Omental fat pad (tissue), 4 donors: ENCODE measurements at places on chromosomes 2 and 18. TPM values are rescaled to one million over a fixed set of nuclear protein-coding genes. Genes with fewer than 3 reads are reported as not detected.

Gene SLC30A3
- not detected for total RNA-seq

Gene SLC9A4
- total RNA-seq = not detected

Gene ARID5A
- 26.2 TPM for total RNA-seq

Gene TTC32
- total RNA-seq = 7.8 TPM

- no peak for DNase-seq
Measured at GRCh38 chr2:22801071-22801470, 583.9 kb upstream of the KLHL29 start.

DNA sequence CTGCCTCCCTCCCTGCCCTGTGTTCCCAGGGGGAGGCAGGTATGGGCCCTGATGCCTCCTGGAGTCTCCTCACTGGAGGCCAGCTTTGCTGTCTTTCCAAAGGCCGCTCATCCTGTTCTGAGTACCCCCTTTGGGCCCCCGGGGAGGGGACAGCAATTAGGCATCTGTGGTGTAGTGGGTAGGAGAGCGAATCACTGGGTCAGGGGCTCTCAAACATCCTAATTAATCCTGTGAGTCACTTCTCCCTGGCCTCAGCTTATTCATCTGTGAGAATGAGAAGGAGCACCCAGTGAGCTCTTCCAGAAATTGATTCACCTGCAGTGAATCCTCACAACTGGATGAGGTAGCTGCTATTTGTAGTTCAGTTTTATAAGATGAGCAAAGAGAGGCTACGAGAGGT is 16.4 kb downstream of the TET3 start:
- no peak for DNase-seq

DNA sequence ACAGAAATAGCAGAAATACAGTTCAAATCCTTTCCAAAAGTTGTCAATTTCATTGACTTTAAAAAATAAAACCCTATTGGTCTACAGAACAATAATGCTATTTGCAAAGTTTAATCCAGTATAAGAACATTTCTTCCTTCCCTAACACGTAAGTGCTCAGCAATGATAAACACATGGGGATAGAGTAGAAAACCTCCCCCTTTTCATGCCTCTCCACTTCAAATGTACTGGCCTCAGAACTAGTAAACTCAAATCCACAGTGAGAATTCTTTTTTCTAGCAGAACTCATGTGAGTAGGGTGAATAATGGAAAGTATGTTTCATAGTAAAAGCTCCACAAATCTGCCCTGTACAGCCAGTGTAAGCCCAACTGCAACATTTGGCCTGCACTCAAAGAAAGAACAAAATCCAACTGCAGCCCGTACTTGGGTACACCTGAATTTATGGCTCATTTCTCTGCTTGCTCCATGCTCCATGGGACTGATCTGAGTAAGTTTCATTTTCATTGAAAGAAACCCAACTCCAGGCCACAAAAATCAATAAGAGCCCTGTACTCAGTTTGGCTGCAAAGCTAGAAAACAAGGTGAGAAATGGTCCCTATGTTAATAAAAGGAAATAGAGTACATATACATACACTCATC is 115.0 kb upstream of the RMDN2 start:
- DNase-seq = no peak

DNA sequence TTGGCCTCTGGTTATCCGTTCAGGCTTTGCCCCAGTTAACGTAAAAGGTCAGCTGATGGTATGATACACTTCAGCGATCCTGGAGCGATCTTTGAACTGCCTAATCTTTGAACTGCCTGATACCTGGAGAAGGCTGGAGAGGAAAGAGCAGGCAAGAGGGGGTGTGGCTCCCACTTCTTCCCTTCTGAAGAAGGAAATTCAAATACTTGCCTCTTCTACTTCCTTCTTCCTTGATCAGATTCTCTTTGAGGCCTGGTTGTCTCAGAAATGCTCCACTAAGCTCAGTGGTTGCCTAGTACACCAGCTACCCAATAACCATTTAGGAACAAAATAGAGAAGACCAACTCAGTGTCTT is 619 bp downstream of the GALM start:
- no peak for DNase-seq

GRCh38 chr2:217934321-217935131 is 68.3 kb downstream of the TNS1 start:
- DNase-seq = peak; percentile 49

GRCh38 chr2:235025800-235026536 is 74.2 kb downstream of the SH3BP4 start:
- no peak for DNase-seq

- no peak for DNase-seq
Measured at GRCh38 chr2:138997856-138998517, 217.8 kb upstream of the NXPH2 start.

DNA sequence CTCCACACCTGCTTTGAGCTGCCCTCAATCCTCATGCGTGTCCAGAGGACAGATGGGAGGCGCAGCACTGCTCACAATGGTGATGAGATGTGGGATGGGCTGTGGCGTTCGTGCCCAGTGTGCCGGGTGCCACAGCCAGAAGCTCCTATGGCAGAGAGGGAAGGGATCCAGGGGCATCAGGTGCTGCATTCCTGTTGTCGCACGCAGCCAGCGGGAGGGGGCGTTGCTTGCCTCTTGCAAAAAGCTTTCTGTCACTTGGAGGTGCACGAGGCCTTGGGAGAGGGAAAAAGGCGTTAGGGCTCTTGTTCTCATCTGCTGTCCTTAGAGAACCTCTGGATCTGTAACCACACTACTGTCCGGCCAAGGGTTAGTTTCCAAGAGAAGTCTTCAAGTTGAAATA is 29.2 kb upstream of the ALLC start:
- no peak for DNase-seq

GRCh38 chr2:101518578-101519492 is 43.9 kb upstream of the RFX8 start:
- DNase-seq = no peak
